Stimulated activated CD8-positive, alpha-beta memory T cell treated with anti-CD3 and anti-CD28 coated beads, Interleukin-4, amount 100 ng/mL, for 4 hours (primary cell): ENCODE measurements at places on chromosomes 11 and 22.

DNA sequence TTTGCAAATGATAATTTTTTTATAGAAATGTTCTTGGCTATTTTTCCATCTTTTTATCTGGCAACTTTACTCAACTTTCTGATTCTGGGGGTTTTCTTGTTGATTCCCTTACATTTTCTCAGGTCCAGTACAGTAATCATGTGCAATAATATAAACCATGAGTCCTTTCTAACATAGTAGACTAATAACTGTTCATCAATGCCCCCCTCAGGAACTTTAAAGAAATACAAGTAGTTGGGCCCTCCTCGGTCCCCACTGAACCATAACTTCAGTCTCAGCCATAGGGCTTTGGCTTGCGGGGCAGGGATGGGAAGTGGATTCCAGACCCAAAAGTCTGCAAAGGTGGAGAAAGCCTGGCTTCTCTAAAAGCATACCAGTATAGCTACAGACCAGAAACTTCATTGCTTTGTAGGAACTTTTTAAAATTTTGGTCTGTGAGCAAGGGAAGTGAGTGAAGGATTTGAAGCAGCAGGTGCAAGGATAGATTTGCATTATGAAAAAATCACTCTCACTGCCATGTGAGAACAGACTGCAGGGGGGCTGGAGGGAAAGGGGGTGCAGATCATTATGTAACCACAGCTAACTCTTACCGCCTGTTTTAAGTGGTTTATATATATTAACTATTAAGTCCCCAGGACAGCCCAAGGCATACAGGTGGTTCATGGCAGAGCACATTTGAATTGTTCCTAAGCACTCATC lies 10.4 kb upstream of the TUB start:
- DNase-seq, result no peak

DNA sequence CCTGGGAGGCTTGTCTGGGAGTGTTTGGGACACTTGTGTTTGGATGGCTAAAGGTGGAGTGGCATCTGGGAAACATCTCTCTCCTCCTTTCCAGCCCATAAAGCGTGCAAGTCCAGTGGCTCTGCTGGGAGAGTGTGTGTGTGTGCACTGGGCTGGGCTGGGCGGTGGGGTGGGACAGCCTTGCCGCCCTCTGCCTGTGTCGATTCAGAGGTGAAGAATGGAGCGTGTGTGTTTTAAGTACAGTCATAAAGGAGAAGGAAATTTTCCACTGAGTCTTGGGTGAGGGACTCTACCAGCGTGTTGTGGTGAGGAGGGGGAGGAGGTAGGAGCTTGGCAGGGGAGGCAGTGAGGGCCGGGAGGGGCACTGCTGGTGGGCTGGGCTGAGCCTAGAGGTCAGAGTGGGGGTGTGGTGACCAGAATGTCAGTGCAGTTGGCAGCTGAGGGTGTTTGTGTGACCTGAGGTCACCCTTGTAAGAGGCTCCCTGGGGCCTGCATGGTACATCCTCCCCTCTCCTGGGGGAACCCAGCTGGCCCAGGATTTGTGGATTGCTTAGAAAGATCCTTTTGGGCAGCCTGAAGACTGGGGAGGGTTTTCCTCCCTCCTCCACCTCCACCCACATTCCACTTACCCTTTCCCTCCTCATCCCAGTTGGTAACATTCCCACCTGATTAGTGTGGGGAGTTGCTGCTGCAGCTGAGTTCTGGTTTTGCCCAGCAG lies 1.7 kb downstream of the TIMP3 start:
- DNase-seq, result no peak

DNA sequence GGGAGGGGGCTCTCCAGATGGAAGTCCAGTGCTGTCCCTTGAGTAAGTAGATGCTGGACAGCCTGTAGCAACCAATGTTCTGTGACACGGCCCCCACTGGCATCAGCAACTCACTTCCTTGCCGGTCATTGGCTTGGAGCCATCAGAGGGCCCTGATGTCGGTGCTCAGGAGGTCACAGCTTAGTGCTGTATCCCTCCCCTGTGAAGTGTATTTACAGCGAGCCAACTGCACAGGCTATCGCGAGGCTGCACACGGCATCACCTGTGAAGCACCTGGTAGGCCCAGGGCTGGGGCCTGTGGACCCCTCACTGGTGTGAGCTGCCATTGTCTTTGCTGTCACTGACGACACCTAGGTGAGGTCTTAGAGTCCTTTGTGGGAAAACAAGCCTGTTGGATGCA lies 13.4 kb upstream of the ACR start:
- no peak for DNase-seq

DNA sequence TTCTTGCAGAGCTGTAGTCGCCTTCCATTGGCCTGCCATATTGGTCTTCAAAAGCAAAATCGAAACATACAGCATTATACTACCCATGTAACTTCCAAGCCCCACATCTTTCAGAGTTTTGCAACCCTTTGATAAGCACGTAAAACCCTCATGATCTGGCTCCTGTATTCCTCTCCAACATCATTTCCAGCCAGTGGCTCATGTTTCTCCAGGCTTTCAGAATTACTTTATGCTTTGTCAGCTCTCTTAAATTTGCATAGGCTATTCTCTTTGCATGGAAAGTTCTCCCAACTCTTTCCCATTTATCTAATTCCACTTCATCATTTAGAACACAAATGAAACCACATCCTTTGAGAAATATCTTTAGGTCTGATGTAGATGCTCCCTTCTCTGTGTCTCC lies 67.8 kb upstream of the DDI1 start:
- no peak for DNase-seq

- no peak for DNase-seq
Measured at GRCh38 chr11:70090961-70091381, 12.9 kb downstream of the ANO1 start.

DNA sequence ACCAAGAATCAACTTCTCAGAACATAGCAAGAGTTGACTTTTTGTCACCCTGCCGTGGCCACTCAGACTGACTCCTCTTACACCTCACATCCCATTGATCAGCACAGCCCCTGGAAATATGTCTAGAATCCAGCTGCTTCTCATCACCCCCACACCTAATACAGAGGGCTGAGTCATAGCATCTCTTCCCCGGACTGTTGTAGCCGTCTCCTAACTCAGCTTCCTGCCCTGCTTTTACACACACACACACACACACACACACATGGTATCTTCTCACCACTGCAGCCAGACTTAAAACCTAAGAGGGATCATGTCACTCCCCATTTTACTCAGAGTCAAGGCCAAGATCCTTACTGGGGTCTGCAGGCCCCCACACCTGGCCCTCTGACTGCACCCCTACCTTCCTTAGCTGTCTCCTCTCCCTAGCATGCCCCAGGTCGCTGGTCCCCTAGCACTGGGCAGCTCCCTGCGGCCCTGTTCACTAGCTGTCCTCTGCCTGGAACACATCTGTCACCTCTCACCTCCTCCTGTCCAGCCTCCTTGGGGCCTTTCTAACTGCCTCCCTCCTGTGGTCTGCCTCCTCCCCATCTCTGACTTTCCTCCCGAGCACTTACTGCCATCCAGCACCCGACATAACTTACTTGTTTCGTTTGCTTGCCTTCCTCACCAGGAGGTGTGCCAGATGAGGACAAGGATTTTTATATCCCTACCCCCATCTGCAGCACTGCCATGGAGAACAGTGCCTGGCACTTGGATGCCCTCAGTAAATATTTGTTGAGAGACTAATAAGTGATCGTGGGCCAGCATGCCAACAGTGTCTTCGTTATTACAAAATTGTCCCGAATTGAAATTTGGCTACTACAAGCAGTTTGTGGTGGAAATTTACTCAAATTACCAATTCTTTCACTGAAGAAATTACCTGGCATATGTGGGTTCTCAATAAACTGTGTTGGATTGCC lies 61.9 kb downstream of the BMAL1 start:
- DNase-seq, result no peak

DNA sequence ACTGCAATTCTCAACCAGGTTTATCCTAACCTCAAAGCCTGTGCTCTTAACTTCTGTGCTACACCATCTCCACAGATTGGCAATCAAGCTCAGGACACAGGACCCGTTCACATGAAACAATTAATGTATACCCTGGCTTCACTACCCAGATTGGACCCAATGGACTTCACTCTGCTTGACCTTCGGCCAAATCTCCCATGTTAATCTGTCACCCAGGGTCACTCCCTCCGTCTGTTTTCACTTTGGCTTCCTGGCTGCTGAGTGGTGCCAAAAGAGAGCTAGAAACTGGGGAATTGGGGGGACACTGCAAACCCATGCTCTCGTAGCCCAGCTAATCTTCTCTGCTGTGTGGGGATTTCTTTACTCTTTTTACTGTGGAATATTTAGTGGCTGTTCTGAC lies 216.1 kb upstream of the ZC3H12C start:
- no peak for DNase-seq

DNA sequence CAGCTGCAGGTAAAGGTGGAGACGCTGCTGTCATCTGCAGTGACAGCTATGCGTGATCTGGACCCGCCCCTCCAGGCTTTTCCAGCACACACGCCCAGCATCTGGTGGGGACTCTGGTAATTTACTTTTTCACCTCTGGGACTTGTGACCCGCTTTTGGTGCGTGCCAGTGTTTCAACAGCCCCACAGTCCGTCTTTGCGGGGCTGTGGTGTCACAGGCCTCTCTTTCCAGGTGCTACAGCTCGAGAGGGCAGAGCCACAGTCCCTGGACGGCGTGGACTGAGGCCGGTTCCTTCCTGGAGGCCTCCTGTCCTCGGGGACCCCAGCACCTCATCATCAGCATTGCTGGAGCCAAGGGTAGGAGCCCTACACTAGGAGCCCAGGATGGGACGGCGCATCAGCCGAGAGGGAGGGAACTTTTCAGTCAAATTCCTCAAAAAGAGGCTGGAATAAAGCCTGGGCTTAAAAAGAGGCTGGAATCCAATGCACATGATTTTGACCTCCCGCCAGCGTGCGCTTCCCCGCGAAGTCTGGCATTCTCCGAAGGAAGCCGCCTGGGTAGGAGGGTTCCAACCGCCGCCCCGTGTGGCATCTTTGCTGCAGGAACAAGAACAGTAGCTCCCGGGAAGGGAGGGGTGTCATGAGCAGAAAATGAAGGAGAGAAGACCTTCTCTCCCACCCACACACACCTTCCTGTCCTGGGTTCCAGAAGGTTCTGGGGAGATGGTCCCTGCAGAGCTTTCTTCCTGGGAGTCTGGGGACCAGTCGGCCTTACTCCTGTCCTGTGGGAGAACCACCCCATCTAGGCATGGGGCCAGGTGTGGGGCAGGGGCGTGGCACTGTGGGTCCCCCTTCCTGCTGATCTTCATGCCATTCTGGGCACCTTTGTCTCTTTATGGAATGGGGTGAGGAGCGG lies 25.7 kb upstream of the KRTAP5-7 start:
- DNase-seq, result no peak

DNA sequence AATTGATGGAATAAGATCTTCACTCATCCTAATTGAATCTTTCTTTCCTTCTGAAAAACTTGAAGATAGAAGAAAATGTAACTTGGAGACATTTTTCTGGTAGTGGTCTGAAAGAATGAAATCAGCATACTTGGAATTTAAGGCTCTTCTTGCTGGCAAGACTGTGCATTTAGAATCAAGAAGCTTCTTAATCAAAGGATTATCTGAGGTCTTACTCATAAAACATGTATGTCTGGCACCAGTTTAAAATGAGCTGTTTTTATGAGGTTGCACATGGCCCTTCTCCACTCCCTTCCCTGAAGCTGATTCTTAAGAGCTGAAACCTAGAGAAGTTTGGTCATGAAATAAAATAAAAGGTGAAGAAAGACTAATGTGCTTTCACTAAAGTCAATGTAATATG lies 77.3 kb downstream of the ARHGEF12 start:
- DNase-seq, result no peak

DNA sequence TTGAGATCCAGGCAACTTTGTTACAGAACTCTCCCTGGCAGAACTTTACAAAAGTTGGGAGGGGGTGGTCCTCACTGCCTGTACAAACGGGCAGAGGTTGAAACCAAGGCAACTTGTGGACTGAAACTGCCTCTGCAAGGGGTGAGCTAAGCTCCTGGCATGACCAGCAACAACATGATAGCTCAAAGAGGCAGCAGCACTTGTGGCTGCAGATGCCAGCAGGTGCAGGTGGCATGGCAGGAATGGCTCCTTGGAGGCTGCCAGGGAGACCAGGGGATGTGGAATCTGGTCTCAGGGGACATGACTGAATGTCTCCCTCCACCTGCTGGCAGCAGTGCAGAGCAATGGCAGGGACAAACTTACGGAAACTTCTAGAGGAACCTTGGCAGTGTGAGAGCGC lies 38.8 kb upstream of the PHF21A start:
- no peak for DNase-seq

DNA sequence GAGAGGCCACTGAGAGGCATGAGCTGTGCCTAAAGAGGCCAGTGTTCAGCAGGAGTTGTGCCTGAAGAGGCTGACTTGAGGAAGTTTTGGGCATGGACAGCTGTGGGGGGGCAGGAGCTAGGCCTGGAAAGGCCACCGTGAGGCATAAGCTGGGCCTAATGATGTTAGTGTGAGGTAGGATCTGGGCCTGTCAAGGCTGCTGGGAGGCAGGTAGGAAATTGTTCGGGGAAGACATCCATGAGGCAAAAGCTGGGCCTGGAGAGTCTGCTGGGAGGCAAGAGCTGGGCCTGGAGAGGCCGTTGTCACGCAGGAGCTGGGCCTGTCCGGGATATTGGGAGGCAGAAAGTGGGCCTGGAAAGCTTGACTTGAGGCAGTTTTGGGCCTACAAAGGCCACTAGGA lies 44.9 kb downstream of the OR4C45 start:
- DNase-seq, result no peak

GRCh38 chr11:17328871-17329494 lies 22.6 kb upstream of the NCR3LG1 start:
- no peak for DNase-seq

GRCh38 chr11:3003396-3004231 lies 11.5 kb upstream of the NAP1L4 start:
- DNase-seq, result no peak

GRCh38 chr11:65311170-65311678 lies 3.4 kb upstream of the CDC42EP2 start:
- no peak for DNase-seq

DNA sequence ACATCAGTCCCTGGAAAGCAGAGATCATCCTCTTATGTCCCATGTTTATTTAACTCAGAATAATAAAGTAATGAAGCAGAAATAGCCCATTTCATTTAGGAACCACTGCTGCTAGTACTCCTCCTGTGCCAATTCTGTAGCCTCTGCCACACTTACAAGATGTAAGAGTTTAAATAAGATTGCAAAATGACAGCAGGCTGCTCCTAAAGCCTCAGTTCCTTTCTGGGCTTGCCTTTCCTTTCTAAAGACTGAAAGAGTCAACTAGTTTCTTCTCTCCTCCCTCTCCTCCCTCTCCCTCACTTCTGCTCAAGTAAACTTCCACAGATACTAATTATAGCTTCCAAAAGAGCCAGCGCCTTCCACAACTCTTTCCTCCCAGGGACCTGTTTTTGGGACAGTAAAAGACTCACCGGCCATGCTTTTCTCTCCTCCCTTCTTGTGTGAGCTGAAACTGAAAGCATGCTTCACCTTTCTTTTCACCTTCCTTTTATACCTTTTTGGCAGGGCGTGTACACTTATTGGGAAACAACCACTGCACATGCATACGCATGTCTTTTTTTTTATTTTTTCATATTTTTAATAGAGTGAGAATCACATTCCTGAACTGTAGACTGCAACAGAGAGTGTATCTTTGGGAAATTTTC lies 26.1 kb upstream of the CARD16 start:
- no peak for DNase-seq
